NCI-H446 (cell line): ENCODE measurements at places on chromosomes 1 and 21.

GRCh38 chr1:231162297-231162969 is 575 bp downstream of the TRIM67 start:
- DNase-seq, result no peak

- DNase-seq, result no peak
Observed at GRCh38 chr1:176110203-176110602, 96.9 kb downstream of the COP1 start.

GRCh38 chr1:77664939-77665516 is 17.4 kb downstream of the ZZZ3 start:
- no peak for DNase-seq

- DNase-seq, result no peak
Observed at GRCh38 chr1:153683854-153684253, 5.4 kb downstream of the NPR1 start.

- DNase-seq, result no peak
Observed at GRCh38 chr1:72006092-72006491, 276.2 kb downstream of the NEGR1 start.

- DNase-seq, result no peak
Observed at GRCh38 chr1:61506944-61507500, 217.9 kb downstream of the TM2D1 start.

GRCh38 chr1:218272366-218272765 is 12.7 kb upstream of the RRP15 start:
- no peak for DNase-seq

GRCh38 chr1:224489534-224490365 is 55.2 kb upstream of the WDR26 start:
- no peak for DNase-seq

DNA sequence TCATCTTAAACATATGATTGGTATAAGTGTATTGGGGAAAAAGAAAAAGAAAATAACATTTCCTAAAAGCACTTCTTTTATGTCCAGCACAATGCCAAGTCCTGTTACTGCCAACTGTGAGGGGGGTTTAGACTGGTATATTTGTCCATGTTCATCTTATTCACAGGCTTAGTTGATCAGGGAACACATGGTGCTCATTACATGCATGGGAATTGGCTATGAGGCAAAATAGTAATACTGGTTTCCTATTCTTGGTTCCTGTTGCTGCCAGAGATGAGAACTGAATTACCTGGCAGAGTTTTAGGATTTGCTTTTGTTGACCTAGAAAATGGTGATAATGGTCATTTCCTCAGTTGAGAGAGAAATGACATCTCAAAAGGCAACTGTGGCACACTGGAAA is 398.8 kb downstream of the DUSP10 start:
- no peak for DNase-seq

- no peak for DNase-seq
Observed at GRCh38 chr21:40723317-40723716, 123.6 kb downstream of the DSCAM start.

- DNase-seq, result no peak
Observed at GRCh38 chr1:177106196-177106595, 58.3 kb downstream of the ASTN1 start.

GRCh38 chr21:27885296-27885711 is 918.4 kb upstream of the ADAMTS5 start:
- DNase-seq, result no peak

GRCh38 chr21:39175154-39175553 is 8.1 kb downstream of the PSMG1 start:
- DNase-seq, result peak; percentile 12

DNA sequence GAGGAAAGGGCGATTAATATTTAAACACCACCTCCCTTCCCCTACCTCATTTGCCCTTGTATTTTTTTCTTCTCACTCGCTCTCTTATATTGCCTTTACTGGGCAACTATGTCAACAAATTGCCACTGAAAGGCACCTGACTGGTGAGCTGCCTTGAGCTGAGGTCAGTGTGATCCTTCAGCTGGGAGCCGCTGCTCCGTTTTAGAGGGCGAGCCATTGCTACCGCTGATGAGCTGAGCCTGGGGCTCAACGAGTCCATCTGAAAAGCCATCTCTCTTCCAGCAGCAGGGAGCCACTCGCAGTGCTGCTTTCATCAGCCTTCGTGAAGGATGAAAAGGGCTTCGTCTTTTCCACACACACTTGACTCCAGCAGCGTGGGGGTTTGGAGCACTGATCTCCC is 108.0 kb upstream of the KIF26B start:
- DNase-seq, result no peak

DNA sequence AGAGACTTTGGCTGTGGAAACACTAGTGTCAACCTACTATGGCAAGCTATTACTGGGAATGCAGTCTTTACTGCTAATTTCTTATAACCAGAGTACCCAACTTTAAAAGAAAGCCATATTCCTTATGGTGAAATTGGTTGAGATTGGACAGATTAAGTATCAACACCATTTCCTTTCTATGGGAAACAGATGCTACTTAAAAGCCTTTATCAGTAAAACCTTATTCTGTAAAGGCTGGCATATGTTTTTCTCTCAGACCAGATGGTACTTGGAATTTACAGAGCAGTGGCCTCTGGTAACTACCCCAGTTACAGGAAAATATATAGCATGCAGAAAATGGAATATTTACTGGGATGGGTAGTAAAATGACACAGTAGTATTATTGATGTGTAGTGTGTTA is 18.8 kb downstream of the IFI44 start:
- DNase-seq, result peak; percentile 41

DNA sequence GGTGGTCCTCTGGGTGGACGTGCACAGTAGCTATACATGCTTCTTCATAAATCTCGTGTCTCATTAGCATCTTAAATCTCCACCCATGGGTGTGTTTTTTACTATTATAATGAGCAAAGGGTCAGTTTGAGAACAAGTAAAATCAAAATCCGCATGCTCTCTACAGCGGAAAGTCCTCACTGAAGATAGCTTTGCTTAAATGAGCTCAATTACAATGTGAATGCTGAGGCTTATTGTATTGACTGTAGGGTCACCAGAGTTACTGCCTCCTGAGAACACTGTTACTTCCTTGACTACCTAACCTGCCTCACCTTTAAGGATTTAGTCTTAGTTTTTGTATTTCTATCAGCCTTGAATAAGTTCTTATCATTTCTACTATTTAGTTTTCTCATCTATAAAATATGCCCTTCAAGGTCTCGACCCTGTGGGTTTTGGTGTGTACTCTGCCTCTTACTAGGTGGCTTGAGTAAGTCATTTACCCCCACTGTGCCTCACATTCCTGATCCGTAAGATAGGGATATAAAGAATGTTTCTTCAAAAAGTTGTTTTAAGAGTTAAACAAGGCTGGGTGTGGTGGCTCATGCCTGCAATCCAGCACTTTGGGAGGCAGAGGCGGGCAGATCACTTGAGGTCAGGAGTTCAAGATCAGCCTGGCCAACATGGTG is 7.9 kb downstream of the SLAMF7 start:
- no peak for DNase-seq

DNA sequence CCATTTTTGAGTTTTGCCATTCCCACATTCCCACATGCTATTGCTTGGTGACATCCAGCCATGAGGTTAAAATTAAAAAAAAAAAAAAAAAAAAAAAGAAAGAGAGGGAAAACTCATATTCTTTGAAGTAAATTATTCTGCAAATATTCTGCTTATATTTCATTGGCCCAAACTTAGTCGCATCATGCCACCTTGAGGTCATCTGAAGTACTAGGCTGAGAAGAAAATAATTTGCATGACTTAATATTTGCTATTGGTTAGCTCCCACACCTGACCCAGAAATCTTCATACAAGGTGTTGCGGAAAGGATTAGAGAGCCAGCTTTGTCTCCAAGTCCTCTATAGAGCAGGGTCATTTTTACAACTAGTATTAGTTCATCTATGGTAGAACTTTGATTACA is 2206.0 kb downstream of the MRPL39 start:
- DNase-seq, result no peak

GRCh38 chr1:17865912-17866739 is 111.0 kb downstream of the ACTL8 start:
- DNase-seq, result no peak

- peak; percentile 33 for DNase-seq
Observed at GRCh38 chr1:33086384-33086850, 5.5 kb downstream of the AZIN2 start.
